ENCODE measurements at places on chromosomes 16 and 17.
A peak's percentile ranks its signal among the peaks of the same experiment; 100 is the strongest.

DNA sequence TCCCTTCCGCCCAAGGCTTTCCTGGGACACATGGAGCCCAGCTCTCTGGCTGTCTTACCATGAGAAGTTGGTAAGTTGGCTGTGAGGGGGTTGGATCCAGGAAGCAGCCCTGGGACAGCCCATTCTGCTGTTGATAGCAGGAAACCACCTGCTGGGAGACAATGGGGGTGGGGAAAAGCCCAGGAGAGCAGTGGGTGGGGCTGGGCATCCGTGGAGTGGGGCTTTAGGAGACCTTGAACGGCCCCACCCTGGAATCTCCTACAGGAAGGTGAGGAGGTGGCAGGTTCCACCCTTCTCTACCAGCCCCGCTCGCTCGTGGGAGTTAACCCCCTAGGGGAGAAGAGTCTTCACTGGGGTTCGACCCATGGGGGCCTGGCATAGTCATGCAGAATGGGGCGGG lies 5.8 kb downstream of the TMEM92 start:
- DNase-seq, result no peak

- peak; percentile 32 for DNase-seq
These were observed 1.0 kb downstream of the FOXJ1 start for GRCh38 chr17:76139801-76140660.

- no peak for DNase-seq
These were observed 29.5 kb downstream of the CDH5 start for GRCh38 chr16:66395806-66396555.

GRCh38 chr17:58318627-58319172 lies 9.9 kb downstream of the TSPOAP1 start:
- no peak for DNase-seq

DNA sequence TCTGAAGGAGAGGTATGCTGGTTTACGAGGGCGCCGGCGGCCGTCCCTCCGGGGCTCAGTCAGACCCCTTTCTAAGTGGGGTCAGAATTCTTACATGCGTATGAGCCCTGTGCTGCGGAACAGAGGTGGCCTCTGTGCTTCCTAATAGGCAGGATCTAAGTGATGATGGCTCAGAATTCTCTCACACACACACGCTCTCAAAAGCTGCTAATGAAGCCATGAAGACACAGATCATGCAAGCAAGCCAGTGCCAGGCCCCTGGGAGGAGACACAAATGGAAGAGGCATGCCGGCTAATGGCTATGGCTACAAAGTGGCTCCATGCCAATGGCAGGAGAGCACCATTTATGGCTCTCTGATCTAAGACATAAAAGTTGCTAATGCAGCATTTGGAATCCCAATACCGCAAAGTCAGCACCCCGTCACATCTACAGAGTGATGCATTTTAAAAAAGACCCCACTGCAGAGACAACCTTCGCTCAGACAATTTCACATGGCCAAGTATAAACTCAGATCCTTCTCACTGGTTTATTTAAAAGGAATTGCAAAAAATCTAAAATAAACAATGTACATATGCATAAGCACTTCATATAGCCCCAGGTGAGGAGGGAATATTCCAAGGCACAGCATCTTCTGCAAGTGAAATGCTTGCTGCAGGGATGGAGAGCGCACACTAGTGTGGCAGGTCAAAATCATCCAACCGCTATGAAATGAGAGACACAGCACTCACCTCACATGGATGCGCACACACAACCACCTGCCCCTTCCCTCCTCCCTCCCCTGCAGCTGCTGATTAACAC lies 24.5 kb downstream of the NPLOC4 start:
- DNase-seq, result no peak

All from stimulated activated CD4-positive, alpha-beta T cell treated with anti-CD3 and anti-CD28 coated beads, Interleukin-12 subunit alpha, Interleukin-12 subunit beta, amount 100 ng/mL, for 4 hours (primary cell).